ENCODE measurements at places on chromosomes 16 and 17. TPM values are rescaled to one million over a fixed set of nuclear protein-coding genes. Genes with fewer than 3 reads are reported as not detected.

DNA sequence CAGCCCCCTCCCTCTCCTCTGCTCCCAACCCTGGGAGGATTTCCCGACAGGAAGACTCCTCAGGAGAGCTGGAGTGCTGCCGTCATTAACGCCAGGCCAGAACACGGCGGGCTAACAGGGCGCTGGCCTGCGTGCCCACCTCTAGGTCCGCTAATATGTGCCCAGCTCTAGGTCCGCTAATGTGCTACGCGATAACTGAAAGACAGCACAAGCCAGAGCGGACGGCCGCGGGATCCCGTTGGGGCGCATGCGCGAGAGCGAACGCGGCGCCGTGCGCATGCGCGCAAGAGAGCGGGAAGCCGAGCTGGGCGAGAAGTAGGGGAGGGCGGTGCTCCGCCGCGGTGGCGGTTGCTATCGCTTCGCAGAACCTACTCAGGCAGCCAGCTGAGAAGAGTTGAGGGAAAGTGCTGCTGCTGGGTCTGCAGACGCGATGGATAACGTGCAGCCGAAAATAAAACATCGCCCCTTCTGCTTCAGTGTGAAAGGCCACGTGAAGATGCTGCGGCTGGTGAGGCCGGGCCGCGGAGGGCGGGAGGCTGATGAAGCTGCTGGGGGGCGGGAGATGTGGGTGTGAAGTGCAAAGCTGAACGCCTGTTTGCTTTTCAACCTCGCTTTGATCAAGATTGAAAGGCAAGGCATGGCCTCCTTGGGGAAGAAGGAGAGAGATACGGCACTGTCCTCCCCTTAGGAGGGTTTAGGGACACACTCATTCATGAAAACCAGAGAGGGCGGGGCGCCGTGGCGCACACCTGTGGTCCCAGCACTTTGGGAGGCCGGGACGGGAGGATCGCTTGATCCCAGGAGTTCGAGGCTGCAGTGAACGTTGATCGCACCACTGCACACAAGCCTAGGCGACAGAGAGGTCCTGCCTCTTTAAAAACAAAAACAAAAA is at the start of gene CKLF:
TSS of gene CKLF (plus strand) at position 291 of the 892 bp plus-strand sequence. CDS start at position 431, 140 bp downstream.
- peak within 1 kb of the TSS; percentile 77 for H3K4me3 ChIP-seq
- H3K36me3 ChIP-seq, result no peaks in the 10 kb centered on the region
- DNase-seq, result peak; percentile 91
- peak within 1 kb of the TSS; percentile 99 for H3K27ac ChIP-seq

The ZNF263 gene
- total RNA-seq, result 9.9 TPM

GRCh38 chr16:1283996-1284616 is 25.3 kb upstream of the UBE2I start:
- no peak overlapping the region for H3K27ac ChIP-seq
- no peak overlapping the region for H3K4me3 ChIP-seq
- H3K4me1 ChIP-seq, result peaks cover 11% of the 10 kb centered on the region
- DNase-seq, result no peak
- H3K36me3 ChIP-seq, result no peaks in the 10 kb centered on the region
- H3K27me3 ChIP-seq, result peaks cover 81% of the 10 kb centered on the region

The KRTAP2-3 gene
- not detected for total RNA-seq

- no peaks in the 10 kb centered on the region for H3K27me3 ChIP-seq
- no peak overlapping the region for H3K27ac ChIP-seq
- H3K4me1 ChIP-seq, result peaks cover 21% of the 10 kb centered on the region
- H3K36me3 ChIP-seq, result no peaks in the 10 kb centered on the region
Measured at GRCh38 chr16:82807311-82807710, 180.5 kb downstream of the CDH13 start.

The ZP2 gene
- not detected for total RNA-seq

- peak overlapping the region; percentile 33 for H3K27ac ChIP-seq
- no peak overlapping the region for H3K4me3 ChIP-seq
- H3K4me1 ChIP-seq, result peaks cover 65% of the 10 kb centered on the region
- no peaks in the 10 kb centered on the region for H3K27me3 ChIP-seq
- H3K36me3 ChIP-seq, result no peaks in the 10 kb centered on the region
- no peak for DNase-seq
Measured at GRCh38 chr16:81500833-81501521, 56.4 kb downstream of the CMIP start.

- H3K4me1 ChIP-seq, result no peaks in the 10 kb centered on the region
- H3K36me3 ChIP-seq, result no peaks in the 10 kb centered on the region
- DNase-seq, result no peak
- no peaks in the 10 kb centered on the region for H3K27me3 ChIP-seq
Measured at GRCh38 chr16:6096931-6097670, 999.5 kb upstream of the EEF2KMT start.

The GSDMA gene
- total RNA-seq, result 0.66 TPM

GRCh38 chr17:62162898-62163297 is 97.8 kb upstream of the MED13 start:
- H3K36me3 ChIP-seq, result no peaks in the 10 kb centered on the region
- H3K27me3 ChIP-seq, result peaks cover 21% of the 10 kb centered on the region

The SLC16A6 gene
- total RNA-seq, result 0.08 TPM

The SPIRE2 gene
- 1.2 TPM for total RNA-seq

DNA sequence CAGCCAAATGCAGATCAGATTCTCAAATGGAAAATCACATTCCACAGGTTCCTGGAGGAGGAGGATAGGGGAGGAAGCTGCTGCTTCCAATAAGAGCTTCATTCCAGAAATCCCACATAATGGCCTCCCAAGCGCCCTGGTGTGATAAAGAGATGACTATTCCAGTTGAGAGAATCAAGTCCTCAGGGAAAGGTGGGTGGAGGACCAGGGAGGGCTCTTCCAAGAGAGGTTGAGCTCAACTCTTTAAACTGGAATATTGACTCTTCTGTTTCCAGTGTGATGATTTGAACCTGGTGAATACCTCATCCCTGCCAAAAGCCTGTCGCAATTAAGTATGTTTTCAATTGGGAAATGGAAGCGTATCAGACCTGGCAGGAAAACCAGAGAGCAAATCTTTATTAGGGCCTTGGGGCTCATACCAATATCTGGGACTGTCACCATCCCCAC is 81.4 kb upstream of the DYNLRB2 start:
- no peaks in the 10 kb centered on the region for H3K4me1 ChIP-seq
- no peak overlapping the region for H3K4me3 ChIP-seq
- peaks cover 39% of the 10 kb centered on the region for H3K27me3 ChIP-seq
- H3K36me3 ChIP-seq, result no peaks in the 10 kb centered on the region
- peak overlapping the region; percentile 38 for H3K27ac ChIP-seq

- DNase-seq, result no peak
- no peak overlapping the region for H3K4me3 ChIP-seq
- peaks cover 46% of the 10 kb centered on the region for H3K4me1 ChIP-seq
- no peaks in the 10 kb centered on the region for H3K36me3 ChIP-seq
- H3K27me3 ChIP-seq, result no peaks in the 10 kb centered on the region
- H3K27ac ChIP-seq, result no peak overlapping the region
Measured at GRCh38 chr17:74808714-74809430, 32.7 kb upstream of the NAT9 start.

DNA sequence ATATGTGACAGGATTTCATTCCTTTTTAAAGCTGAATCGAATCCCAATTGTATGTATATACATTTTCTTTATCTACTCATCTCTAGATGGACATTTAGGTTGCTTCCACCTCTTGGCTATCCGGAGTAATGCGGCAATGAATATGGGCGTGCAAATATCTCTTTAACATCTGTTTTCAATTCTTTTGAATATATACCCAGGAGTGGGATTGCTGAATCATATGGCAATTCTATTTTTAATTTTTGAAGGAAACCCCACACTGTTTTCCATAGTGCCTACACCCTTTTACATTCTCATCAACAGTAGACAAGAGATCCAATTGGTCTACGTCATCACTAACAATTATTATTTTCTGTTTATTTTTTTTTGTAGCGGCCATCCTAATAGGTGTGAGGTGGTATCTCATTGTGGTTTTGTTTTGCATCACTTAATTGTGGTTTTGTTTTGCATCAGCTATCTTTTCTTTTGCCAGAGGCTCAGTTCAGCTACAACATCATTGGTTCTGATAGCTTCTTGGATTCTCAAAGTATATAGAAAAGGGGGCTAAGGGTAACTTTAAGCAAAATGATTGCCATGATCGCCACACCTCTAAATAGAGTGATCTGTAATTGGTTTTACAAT is 25.6 kb upstream of the MAP2K6 start:
- H3K36me3 ChIP-seq, result no peaks in the 10 kb centered on the region
- H3K27me3 ChIP-seq, result peaks cover 8% of the 10 kb centered on the region
- DNase-seq, result no peak
- no peak overlapping the region for H3K27ac ChIP-seq
- H3K4me3 ChIP-seq, result no peak overlapping the region
- no peaks in the 10 kb centered on the region for H3K4me1 ChIP-seq

GRCh38 chr16:88818575-88818874 is 6.8 kb upstream of the APRT start:
- H3K27ac ChIP-seq, result no peak overlapping the region
- H3K4me1 ChIP-seq, result peaks cover 1% of the 10 kb centered on the region
- DNase-seq, result no peak
- H3K27me3 ChIP-seq, result no peaks in the 10 kb centered on the region
- peaks cover 23% of the 10 kb centered on the region for H3K36me3 ChIP-seq

DNA sequence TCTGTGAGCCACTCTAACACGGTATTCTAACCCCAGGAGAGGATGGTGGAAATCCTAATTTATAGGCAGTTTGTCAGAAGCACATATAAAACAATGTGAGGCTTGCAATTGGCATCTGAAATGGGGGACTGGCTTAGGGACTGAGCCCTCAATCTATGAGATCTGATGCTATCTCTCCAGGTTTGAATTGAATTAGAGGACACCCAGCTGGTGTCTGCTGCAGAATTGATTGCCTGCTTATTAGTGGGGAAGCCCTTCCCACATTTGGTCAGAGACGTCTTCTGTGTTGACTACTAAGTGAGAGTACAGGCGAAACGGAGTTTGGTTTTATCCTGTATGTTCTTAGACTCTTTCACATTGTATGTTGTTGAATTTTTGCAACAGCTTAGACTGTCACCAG is 13.6 kb upstream of the TMIGD1 start:
- H3K4me3 ChIP-seq, result no peak overlapping the region
- no peak overlapping the region for H3K27ac ChIP-seq
- peaks cover 25% of the 10 kb centered on the region for H3K4me1 ChIP-seq
- no peak for DNase-seq
- H3K27me3 ChIP-seq, result no peaks in the 10 kb centered on the region
- H3K36me3 ChIP-seq, result no peaks in the 10 kb centered on the region

- H3K27ac ChIP-seq, result no peak overlapping the region
- H3K27me3 ChIP-seq, result peaks cover 88% of the 10 kb centered on the region
- no peak for DNase-seq
- H3K4me1 ChIP-seq, result no peaks in the 10 kb centered on the region
Measured at GRCh38 chr17:74080656-74081582, 122.6 kb upstream of the RPL38 start.
